Keratinocyte (primary cell): ENCODE measurements at places on chromosomes 4 and X. TPM values are rescaled to one million over a fixed set of nuclear protein-coding genes. Genes with fewer than 3 reads are reported as not detected.

CCDC110 gene
- 0.14 TPM in 1 of 3 replicates, not detected in the others for polyA plus RNA-seq

CXCL1 gene
- 12.0 to 40.7 TPM (median 35.5 TPM) in 3 replicates for polyA plus RNA-seq

TMEM271 gene
- not detected in 3 replicates for polyA plus RNA-seq

GPR82 gene
- not detected in 3 replicates for polyA plus RNA-seq

TCEAL9 gene
- polyA plus RNA-seq: 45.9 to 104 TPM (median 57.8 TPM) in 3 replicates

CENPVL1 gene
- not detected in 3 replicates for polyA plus RNA-seq
